Fibroblast of skin of abdomen (primary cell): ENCODE measurements at places on chromosomes 11 and 22.

DNA sequence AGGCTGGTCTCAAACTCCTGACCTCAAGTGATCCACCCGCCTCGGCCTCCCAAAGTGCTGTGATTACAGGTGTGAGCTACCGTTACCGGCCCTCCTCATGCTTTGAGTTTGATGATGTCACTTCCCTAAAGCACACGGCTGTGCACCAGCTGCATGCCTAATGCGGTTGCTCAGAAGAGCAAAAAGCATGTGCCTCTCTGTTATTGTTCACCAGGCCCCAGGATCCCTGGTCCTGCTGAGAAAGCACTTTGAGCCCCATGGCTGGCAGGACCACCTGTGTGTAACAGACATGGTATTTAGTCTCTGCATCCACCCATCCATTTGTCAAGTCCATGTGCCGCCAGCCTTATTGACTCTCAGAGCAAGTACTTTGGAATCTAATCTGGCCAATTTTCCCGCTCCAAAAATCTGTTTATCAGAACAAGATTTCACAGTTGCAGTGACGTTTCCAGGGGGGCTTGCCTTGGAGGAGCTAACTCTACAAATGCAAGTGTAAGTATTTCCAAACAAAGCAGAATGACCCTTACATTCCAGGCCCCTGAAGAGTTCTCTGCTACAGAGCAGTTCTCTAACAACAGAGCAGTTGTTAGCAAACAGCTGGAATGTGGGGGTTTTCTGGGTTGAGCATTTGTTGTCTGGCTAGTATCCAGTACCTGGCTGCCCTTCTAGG lies 89.4 kb downstream of the LDLRAD3 start:
- no peak for DNase-seq

DNA sequence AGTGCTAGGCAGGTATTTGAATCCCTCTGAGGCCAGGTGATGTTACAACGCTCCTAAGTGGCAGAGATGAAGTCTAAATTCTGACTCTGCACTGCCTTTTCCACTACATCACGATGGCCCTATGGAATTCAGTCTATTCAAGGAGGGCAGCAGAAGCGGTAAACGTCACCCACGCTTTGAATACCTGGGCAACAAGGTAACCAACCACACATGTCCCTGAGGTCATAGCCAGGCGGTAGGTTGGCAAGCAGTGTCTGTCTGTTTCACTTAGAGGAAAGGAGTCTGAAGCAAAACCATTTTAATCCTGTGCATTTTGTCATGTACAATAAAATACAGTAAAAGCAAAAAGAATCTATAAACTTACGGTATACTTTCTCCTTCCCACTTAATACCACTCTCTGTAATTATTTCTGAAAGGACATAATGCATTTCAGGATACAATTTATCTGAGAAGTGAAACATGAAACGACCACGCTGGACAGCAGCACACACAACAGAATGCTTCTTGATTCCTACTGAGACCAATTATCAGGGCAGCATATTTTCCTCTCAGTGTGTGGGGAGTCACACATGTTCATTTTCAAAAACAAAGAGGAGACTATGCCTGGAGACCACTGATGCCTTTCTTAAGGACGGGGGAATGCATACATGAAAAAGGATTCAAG lies 51.3 kb downstream of the PRDM10 start:
- no peak for DNase-seq

DNA sequence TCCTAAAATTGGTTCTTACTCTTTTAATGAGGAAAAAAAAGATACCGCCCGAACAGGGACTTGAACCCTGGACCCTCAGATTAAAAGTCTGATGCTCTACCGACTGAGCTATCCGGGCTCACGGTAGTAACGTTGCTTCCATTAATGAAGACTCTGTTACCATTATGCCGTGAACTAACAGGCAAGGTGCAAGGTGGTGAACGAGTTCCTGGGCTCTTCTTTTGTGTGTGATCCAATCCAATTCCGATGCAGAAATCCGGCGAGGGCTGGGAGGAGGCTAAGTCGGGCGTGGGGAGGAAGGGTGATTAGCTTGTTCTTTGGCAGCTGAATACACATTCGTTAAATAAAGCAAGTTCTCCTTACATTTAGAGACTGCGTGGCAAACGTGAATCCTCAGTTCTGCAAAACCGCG lies 49.0 kb downstream of the OR4D9 start:
- peak; percentile 71 for DNase-seq

GRCh38 chr22:47041271-47042115 lies 279.0 kb downstream of the TBC1D22A start:
- DNase-seq, result no peak

GRCh38 chr11:119089319-119089718 lies 4.6 kb downstream of the HMBS start:
- no peak for DNase-seq

DNA sequence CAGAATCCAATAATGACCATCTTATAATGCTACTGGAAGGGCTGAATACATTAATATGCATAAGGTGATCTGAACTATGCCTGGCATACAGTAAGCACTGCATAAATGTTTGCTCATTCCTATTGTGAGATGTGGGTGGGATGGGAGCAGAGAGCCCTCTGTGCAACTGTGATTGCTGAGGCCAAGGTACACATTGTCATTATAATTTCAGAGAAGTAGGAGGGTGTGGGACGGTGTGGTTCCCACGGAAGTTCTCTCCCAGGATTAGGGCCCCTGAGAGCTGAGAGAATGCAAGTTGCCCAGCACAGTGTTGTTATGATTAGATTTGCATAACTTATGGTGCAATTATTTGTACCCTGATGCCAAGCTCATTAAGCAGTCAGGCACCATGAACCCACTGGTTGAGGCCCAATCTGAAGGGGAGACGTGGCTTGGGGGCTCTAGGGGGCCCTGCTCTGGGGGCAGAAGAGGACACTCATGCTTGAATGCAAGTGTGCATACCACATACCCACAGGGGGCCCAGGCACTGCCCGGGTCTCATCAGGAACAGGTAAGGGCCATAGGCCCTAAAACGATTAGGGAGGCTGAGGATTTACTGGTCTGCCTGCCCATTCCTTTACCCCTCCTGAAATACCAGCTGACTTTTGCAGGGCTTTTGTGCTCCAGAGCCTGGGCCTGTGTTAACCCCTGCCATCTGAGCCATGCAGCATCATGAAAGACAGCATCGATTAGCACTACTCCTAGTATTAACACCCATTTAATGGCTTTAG lies 72.8 kb downstream of the THAP12 start:
- no peak for DNase-seq

DNA sequence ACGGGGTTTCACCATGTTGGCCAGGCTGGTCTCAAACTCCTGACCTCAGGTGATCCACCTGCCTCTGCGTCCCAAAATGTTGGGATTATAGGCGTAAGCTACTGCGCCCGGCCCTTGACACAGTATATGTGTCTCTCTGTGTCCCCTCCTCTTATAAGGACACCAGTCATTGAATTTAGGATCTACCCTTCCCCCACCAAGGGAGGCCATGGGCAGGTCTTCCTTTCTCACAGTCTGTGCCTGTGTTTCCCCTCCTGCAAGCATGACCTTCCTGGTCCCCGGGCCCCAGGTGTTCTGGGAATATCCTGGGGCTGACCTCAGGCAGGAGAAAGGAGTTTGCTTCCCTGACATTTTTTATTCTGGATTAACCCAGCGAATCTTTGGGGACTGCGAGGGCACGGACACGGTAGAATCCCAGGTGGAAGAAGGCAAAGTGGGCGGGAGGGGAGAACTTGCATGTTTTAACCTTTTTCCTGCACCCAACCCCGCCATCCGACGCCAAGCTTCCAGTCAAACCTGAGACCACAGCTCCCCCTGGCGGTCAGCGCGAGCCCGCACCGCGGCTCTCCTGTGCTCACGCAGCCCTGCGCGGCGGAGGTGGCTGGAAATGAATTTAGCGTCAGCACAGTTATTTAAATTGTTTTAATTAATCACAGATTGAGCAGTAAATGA lies 42.1 kb upstream of the ISX start:
- peak; percentile 60 for DNase-seq

DNA sequence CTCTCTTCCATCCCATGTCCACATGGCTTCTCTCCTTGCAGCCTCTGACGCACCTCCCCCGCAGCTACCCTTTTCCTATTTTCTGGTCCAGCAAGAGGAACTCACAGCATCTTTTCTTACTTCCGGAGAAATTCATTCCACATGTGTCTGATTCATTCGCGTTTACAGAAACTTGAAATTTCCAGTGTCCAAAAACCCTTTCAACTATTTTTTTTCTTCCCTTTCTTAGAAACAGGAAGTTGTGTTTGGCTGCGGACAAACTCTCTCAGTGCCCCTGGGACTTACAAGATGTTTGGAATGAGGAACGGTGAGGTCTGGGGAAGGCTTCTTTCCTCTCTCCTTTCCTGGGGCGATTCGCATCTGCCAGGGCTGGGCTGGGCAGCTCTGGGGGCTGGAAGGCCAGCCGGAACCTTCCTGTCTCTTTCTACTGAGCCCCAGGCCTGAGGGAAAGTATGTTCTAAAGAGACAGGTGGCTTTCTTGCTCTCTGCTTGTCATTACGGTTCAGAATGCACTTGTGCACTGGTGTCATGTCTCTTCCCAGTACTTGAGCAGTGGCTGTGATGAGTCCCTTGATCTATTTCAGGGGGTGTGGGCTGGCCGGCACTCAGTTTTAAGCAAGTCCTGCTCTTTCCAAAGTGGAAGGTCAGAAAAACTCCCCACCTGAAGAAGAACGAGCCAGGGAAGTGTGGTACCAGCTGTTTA lies 27.5 kb downstream of the ADAMTS8 start:
- peak; percentile 77 for DNase-seq

DNA sequence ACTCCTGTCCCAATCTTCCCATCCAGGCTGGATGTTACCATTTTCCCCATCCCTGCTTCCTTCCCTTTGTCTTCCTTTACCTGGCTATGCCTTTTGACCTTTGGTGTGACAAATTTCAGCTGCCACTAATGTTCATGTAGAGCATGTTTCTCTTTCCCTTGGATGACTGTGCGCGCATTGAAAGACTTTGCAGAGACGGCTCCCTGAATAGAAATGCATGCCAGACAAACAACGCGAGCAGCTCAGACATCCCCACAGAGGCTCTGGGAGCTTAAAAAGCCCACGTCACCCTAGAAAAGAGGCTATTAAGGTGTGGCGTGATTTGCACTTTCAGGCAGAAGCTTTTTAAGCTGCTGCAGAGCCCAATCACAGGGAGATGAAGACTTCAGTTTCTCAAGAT lies 202.0 kb downstream of the NTM start:
- no peak for DNase-seq

- DNase-seq, result no peak
Measured at GRCh38 chr22:36702842-36703215, 723 bp downstream of the CACNG2 start.

- no peak for DNase-seq
Measured at GRCh38 chr22:39908737-39909136, 7.9 kb downstream of the GRAP2 start.

GRCh38 chr11:107006076-107006833 lies 12.0 kb downstream of the GUCY1A2 start:
- DNase-seq, result peak; percentile 3

DNA sequence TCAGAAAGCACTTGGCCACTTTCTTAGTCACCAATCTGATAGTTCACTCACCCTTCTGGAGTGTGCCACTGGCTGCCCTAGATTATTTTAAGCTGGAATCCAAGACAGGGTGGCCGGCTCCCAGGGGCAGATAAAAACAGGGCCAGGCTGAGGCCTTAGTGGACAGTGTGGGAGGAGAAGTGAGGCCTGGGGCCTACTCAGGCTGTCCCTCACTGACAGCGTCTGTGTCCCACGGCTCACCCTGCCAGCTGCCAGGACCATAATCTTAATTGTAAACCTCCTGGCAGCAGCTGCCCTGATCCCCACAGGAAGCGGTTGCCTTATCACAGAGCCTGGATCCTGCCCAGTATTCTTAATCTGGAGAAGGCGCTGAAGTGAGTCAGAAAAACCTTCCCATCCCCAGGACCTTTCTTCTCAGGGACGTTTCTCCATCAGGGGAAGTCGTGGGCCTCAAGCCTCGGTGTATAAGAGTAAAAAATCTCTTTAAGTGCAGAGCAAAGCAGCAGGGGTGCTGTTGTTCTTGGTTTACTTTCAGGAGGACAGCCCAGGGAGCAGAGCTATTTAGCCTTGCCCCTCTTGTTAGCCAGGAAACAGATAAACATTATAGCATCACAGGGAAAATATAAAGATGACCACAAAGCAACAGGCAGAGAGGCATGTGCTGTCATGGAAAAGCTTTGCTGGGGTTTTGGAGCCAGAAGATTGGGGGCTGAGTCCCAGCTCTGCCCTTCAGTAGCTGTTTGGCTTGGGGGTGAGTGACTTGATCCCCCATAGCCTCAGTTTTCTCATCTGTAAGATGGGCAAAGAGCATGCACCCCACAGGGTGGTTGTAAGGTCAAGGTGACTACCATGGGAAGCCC lies 39.6 kb downstream of the TSPAN18 start:
- peak; percentile 67 for DNase-seq

DNA sequence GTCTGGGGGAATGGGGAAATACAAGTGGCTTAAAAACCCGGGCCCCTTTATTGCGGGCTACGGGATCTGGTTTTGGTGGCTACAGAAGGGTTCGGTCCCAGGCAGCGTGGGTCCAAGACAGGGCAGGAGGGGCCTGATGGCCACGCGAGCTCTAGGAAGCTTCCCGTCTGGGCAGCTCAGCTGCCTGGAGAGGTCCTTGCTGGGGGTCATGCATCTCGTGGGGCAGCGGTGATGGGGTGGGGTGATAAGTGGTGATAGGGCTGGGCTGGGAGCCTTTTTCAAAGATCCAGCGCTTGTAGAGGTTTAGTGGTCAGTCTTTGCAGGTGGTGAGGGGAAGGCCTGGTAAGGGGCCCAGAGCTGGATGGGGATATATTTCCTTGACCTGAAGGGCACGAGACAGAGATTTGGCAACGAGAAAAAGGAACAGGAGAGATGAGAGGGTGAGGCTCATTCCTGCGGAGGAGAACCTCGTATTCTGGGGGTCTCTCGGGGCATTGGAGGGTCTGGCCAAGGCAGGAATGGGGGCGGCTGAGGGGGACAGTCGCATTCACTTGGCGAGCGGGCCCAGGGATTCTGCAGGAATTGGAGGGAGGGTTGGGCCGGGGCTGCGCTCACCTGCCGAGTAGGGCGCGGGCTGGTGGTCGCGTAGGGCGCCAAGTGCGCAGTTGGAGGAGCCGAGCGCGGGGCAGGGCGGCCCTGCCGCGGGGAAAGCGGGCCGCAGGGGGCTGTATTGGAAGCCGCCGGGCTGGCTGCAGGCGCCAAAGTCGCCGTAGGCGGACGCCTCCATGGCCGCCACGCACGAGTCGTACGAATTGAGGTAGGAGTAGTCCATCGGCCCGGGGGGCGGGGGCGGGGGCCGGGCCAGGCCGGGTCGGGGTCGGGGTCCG lies 560 bp downstream of the PHOX2A start:
- DNase-seq, result no peak

DNA sequence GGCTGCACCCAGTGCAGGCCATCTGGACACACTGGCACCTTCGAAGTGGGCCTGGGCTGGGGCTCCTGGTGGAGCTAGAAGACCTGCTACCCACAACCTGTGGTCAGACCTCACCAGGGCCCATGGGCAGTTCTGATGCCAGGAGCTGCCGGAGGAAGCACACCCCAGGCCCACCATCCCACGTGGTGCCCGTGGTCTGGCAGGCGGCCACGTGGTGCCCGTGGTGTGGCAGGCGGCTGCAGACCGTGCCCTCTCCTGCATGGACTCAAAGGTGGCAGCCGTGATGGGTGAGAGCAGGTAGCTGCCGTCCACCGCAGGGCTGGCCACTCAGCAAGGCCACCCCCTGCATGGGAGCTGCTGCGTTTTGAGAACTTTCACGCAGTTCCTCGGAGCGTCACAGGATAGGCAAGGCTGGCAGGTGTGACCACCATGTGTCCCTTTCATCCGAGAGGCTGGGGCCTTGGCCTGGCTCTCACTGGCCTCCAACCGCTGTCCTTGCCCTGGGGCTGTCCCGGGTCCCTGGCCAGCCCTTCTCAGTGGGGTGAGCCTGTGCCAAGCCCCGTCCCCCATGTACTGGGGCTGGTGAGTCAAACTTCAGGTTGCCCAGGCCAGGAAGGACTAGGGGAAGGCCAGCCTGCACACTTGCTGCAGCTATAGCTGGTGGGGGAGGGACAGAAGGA lies 3.9 kb upstream of the IL17REL start:
- DNase-seq, result no peak

- no peak for DNase-seq
Measured at GRCh38 chr22:37640591-37641560, 1.4 kb downstream of the SH3BP1 start.
